ENCODE measurements at places on chromosomes 6 and 20.

DNA sequence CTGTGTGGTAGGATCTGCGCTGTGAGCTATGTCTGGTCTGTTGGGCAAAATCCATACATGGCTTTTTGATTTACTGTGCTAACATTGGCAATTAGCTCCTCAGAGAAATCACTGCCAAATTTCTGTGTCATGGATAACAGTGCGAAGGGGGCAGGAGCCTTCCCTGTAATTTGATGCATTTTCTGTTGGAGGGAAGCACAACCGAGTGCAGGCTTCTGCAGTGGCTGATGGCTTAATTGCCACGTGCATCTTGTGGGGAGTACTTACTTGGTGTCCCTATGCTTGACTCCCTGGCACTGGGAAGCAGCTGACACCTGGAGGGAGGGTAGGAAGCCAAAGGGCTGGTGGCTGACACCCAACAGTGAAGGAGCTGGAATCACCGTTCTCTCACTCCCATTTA, 99.3 kb upstream of the PROKR2 start:
- no peak for DNase-seq

DNA sequence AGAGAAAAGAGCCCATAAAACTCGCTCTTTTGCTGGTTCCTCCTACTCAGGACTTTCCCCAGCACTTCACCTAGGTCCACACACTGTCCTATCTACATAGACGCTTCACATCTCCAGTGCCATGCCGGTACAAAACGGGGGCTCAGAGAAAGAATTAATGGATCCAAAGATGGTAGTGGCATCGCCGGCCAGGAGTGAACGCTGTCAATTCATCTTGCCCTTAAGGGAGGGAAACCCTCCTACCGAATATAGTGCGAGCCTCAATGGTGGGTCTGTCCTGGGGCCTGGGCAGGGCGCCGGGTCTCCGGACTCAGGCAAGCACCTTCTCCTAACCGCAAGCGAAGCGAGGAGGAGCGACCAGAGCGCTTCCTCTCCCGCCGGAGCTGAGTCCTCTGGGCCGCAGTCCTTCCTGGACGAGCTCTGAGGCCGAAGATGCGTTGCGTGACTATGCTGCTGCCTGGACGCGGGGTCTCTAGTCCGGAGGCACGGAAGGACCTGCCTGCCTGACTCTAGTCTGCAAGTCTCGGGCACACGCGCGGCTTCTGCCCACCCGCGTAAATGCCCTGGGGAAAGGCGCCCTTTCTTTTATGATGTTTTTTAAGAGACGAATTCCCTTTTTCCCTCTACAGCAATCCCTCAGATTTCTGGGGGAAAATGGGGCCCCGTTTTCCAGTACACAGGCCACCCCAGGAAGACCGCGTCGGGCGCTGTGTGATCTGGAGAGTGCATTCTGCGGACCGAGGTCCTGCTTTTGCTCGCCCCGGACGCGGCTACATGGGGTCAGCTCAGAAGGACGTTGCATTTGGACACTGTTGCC, 100.1 kb upstream of the PRDM1 start:
- DNase-seq = no peak

DNA sequence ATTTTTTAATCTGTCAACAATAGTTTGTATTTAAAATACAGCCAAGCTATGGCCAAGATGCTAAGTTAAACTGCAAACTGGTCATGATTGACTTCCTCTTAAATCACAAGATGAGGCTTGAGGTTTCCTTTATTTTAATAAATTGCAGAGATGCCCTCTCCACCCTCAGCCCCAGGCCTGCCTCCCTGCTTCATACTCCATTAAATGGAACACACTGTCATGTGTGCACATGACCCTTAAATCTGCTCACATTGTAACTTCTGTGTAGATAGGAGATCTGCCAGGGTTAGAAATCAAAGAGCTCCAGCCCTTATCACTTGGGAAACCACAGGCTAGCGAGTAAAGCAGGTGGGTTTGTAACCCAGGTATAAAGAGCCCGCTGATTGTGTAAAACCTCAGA, 20.8 kb downstream of the DUSP22 start:
- no peak for DNase-seq

- DNase-seq = no peak
Observed at GRCh38 chr6:40599555-40599954, 12.4 kb upstream of the LRFN2 start.

GRCh38 chr20:44218446-44218845, 7.9 kb upstream of the OSER1 start:
- no peak for DNase-seq

- no peak for DNase-seq
Observed at GRCh38 chr6:135474362-135474761, 23.2 kb downstream of the AHI1 start.

GRCh38 chr20:13857304-13857703, 72.5 kb downstream of the NDUFAF5 start:
- DNase-seq = no peak

- DNase-seq = no peak
Observed at GRCh38 chr6:130223508-130223907, 757 bp upstream of the SAMD3 start.

DNA sequence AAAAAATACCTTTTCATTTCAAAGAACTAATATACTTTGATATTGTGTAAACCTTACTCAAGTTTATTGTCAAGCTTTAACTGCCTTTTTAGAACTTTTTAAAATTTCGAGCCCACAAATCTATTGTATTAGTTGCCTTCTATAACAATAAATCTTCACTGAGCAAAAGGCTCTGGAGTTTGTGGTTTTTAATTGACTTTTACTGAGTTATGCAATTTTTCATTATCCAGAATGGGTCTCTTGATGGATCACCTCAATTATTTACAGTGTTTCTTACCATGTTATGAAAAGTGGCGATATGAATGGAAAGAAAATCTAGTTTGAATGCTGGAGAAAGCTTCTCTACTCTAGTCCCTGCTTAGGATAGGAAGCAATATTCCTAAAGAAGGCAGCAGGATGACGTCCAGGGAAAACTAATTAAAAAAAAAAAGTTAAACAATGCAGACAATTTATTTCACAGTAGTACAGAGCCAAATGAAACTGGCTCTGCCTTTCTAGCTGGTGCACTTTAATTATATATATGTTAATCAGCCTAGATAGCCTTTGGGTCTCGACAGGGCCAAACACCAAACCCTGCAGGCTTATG, 5.0 kb downstream of the ID4 start:
- no peak for DNase-seq

DNA sequence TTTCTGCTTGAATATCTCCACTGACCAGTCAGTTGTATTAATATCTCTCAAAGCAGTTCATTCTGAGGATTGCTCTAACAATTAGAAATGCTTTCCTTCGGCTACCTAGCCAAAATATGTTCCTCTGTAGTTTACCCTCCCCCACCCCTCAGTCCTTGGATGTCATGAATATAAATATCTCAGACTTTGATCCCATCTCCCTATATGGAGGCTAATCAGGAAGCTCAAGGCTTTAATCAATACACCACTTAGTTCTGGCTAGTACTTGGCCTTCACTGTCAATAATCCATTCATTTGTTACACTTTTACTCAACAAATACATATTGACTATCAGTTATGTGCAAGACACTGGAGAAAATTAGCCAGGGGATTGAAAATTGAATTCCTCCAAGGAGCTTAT, 60.1 kb downstream of the CLIC5 start:
- no peak for DNase-seq

- DNase-seq = no peak
Observed at GRCh38 chr6:12935637-12936036, 219.1 kb downstream of the PHACTR1 start.

GRCh38 chr6:10407674-10408054, 7.2 kb downstream of the TFAP2A start:
- no peak for DNase-seq

DNA sequence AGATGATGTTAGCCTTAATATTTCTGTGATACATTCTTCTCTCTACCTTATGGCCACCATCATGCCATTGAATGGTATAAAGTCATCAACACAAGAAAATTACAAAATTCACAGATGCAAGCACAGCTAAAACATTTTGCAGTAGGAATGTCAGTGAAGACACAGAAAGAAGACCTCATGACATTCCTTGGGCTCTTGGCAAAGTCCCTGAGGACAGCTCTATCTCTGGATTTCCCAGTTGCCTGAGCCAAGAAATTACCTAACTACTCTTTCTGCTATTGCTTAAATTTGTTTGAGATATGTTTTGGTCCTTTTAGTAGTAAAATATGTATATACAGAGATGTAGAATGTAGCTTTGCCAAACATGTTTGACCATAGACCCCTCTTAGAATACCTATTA, 201.0 kb upstream of the STXBP5 start:
- DNase-seq = no peak

DNA sequence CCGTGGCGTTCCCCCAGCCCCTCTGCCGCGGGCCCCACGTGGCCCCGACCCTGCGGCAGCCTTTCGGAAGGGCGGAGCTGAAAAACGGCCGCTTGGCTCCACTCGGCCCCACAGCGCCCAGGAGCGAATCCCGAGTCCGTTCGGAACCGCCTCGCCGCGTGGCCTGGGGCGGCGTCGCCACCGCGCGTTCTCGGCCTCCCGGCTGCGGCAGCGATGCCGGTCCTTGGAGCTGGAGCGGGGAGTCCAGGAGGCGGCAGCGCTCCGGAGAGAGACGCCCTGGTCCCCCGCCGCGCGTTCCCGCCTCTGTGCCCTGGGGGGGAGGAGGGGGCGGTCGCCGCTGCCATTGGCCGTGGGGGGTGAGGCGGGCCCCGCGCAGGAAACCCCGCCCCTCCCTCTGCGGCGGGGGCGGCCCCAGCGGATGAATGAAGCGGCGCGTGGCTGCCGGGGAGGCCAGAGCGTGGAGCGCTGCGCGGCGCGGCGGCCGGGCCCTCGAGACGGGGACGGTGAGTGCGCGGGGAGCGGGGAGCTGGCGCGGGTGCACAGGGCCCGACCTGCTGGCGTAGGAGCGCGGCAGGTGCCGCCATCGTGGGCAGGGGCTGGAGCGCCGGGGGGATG, at the start of gene SLCO4A1:
Gene SLCO4A1, plus strand, starts transcription at position 453 of the 615 bp plus-strand sequence. CDS start 13,952 bp downstream, outside the sequence.
- peak; percentile 23 for DNase-seq

- DNase-seq = no peak
Observed at GRCh38 chr20:17295151-17295726, 68.4 kb downstream of the PCSK2 start.

- no peak for DNase-seq
Observed at GRCh38 chr6:69894578-69895347, 28.4 kb downstream of the COL19A1 start.

DNA sequence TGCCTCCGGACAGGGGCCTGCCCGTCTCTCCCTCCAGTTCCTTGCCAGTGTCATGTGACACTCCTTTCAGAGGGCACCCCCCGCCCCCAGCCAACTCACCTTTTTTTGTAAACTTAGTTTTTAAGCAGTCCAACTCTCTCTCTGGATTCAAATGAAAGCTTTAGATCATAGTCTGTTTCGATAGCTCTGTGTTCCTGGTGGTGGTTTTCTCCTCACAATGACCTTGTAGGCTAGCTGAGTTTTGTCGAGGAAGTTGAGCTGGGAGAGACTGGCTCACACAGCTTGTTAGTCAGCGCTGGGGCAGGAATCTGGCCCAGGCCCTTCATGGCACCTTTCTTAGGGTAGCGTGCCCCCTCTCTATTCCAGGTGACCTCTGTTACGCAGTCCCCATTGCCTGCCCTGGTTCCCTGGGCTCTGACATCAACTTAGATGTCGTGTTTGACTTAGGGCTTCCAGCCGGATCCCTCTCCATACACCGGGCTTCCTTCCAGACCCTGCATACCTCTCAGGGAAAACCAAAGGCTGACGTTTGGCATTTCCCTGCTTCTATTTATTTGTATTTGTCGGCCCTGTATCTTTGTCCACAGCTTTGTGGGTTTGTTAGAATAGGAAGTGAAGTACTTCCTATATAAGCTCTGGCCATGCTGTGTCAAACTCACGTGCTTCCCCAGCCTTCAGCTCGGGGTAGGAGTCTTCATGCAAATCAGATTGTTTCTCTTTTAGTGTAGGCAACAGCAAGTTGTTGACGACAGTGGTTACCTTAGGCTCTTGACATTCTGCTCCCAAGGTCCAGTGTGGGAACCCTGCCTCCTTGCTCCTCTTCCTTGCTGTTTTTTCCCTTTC, 12.7 kb downstream of the IGF2R start:
- no peak for DNase-seq

GRCh38 chr6:17193106-17193775, 87.9 kb upstream of the RBM24 start:
- DNase-seq = no peak

- no peak for DNase-seq
Observed at GRCh38 chr20:58146746-58147140, 81.7 kb downstream of the ANKRD60 start.

DNA sequence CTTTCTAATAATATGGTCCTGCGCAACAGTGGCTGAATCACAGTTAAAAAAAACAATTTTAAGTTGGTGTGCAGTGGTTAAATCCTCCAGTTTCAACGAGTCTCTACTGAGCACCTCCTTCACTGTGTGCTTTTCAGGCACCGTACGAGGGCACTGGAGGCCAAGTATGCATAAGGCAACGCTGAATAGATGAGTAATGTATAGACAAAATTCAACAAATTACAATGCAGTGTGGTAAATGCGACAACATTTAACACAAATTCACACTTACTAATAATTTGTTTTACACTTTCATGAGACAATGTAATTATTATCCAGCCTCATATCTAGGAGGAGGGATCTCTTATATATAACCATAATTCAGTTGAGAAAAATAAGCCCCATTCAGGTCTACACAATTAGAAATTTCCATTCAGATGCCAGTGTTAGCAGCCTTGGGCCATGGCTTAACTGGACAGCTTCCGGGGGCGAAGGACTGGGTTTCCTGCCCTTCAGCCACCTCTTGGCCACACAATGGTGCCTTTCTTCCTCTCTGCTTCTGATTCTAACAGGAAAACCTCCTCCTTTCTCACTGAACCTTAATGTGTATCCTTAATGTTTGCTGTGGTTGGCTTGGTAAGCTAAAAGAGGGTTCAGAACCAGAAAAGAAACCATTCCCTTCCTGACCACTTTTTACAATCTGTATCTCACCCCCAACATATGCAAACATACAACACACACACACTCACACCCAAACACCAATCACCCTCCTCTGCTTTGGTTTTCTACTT, 51.9 kb downstream of the B4GALT5 start:
- no peak for DNase-seq
